NCI-H526 treated with DMSO at 0.1 percent for 48 hours (cell line): ENCODE measurements at places on chromosomes 6 and 20.

DNA sequence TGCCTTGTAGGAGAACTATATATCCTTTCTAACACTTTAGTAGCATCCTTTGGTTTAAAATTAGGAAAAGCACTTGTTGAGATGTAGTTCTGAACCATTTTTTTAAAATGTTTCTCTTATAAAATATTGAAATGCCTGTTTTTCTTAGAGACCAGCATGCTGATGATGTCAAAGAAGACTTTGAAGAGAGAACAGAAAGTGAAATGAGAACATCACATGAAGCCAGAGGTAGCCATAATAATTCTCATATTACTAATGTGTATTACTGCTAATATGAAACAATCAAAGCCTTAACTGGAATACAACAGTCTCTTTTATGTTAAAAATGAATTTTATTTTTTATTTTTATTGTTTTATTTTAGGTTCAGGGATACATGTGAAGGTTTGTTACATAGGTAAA is 102.0 kb downstream of the SAMD3 start:
- no peak for DNase-seq

- no peak for DNase-seq
These were observed 501.0 kb downstream of the CDH26 start for GRCh38 chr20:60459212-60459611.

GRCh38 chr6:123636282-123636681 is 468 bp downstream of the TRDN start:
- DNase-seq: no peak

DNA sequence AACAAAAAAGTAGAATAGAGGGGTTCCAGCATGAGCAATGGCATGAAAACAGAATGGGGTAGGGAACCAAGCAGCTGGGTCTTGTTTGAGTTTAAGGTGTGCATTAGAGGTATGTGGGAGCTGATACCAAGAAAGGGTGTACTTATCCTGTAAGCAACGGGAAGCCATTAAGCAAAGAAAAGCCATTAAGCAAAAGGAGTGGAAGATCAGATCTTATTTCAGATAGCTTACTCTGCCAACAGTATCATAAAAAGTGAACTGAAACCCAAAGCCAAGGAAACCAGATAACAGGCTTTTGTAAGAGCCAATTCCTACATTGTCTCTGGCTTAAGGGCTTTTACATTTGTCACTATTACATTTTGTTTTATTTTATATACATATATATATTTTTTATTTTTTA is 21.3 kb upstream of the BEND6 start:
- DNase-seq: no peak

- DNase-seq: no peak
These were observed 104.8 kb upstream of the LY86 start for GRCh38 chr6:6483733-6484132.

- DNase-seq: no peak
These were observed 435 bp downstream of the ZSWIM3 start for GRCh38 chr20:45857882-45858216.

GRCh38 chr6:11209369-11209768 is 23.1 kb downstream of the NEDD9 start:
- DNase-seq: no peak

DNA sequence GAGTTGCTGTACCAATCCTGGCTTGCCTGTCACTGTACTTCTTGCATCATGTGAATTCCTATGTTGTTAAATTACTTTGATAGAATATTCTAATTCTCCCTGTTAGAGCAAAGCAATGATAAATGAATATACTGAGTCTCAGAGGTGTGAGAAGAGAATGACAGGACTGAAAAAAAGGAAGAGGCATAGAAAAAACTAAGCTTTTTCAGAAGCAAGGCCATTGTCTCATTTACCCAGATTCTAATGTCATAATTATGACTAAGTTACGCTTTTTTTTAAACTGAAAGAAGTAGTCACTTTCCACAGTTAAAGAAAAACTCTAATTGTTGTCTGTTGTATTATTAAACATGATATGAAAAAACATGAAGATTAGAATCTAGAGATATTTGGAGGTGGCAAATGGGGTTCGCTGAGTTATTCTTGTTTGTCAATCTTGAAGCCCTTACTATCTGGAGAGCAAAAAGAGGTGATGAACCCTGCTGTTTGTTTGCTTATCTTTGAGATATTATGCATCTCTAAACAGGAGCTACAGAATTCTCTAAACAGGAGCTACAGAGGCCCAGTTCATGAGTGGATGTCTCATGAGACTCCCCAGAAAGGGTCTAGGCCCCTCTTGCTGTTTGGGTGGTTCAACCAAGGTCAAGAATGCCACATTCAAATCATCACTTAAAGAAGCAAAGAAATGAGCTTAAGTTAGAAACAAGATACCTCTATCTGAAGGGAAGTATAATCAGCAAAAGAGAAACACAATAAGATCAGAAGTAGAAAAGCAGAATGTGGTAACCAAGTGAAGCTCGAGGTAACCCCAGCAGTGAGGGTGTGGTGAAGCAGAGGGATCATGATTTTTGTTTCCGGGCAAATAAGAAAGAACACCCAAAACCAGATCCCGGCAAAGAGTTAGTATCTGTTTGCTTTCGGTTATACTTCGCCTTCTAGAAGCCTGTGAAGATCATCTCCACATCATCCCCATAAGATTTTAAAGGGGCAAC is 33.3 kb upstream of the THEMIS start:
- DNase-seq: no peak

- peak; percentile 69 for DNase-seq
These were observed 146.6 kb downstream of the ZFAND3 start for GRCh38 chr6:37965964-37966676.

- no peak for DNase-seq
These were observed 418.5 kb upstream of the JARID2 start for GRCh38 chr6:14827354-14827753.

DNA sequence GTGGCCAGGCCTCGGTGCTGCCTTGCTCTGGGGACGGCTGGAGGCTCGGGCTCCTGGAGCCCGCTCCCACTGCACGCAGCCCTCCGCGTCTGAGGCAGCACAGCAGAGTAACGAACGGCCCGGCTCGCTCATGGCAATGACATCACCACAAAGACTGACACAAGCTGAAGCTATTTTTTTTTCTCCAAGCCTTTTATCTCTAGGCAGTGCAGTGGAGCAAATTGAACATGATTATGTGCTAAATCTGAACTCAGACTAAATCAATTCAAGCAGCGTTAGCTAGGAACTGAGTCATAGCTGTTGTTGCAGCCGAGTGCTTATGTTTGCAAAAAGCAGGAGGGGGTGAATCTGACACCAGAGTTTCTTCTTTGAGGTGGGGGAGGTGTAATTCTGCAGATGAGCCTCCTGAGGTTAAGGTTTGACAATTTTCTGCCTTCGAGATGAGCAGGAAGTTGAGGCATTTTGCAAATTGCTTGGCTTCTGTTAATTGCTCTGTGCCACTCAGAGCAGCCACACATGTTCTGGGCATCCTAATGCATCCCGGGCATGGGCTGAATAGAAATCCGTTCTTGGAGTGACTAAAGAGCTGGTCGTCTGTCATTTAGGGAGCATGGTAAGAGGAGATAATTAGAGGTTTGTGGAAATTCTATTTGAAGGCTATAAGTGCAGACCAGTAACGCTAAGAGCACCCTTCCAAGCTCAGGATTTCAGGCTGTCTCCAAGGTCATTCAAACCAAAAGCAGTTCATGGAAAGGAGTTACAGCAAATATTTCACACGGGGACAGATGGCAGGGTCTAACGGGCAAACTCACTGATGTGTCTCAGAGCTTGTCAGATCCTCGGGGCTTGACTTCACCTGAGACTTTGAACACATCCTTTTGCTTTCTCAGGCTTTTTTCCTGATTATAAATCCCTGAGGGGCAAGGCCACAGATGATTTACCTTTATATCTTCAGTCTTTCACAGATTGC is 155.1 kb upstream of the ENPP5 start:
- no peak for DNase-seq

DNA sequence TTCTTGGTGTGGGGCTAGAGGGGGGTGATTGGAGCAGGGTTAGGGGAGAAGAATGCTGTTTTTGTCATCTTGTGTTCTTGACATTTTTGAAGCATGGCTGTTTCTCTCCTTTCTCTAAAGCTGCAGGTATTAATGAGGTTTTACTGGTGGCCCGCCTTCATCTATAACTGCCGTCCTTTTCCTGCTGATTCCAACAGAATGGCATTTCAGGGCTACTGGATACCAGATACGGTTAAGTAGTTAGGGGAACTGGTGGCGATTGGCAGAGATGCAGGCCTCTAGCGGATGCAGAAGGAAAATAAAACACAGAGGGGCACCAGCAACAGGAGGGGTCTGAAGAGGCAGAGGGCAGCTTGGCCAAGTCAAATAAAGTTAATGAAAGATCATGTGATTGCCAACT is 89.7 kb upstream of the EEF1E1 start:
- DNase-seq: no peak

DNA sequence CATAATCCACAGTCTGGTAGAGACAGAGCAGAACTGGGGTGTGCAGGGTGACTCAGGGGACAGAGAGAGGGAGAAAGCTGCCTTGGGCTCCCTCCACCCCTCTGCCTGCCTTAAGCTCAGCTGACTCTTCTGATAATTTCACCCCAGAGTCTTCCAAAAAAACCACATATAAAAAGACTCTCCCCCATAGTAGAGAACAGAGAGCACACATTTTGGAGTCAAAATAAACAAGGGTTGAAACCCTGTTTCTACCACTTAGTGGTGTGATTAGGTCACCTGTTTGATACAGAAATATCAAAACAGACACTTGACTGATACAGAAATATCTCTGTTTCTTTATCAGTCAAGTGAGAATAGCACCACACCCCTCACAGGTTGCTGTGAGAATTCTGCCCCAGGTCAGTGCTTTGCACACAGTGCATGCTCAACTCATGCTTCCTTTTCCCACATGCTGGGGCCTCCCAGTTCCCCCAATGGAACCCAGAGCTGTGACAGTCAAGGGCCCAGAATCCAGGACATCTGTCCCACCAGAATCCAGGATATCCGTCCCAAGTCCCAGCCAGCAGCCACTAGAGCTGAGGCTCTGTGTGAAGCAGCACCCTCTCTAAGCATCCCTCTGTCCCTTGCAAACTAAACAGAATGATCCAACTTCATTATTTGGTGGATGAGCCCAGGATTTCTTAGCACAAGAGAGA is 1.2 kb downstream of the TREML2 start:
- DNase-seq: no peak

- no peak for DNase-seq
These were observed 379.4 kb downstream of the ESR1 start for GRCh38 chr6:152186840-152187239.

DNA sequence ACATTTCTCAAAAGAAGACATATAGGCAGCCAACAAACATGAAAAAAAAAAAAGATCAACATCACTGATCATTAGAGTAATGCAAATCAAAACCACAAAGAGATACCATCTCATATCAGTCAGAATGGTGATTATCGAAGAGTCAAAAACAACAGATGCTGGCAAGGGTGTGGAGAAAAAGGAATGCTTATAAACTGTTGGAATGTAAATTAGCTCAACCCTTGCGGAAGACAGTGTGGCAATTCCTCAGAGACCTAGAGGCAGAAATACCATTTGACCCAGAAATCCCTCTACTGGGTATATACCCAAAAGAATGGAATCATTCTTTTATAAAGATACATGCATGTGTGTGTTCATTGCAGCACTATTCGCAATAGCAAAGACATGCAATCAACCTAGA is 303.8 kb upstream of the THEMIS start:
- DNase-seq: peak; percentile 58

GRCh38 chr6:168892031-168892430 is 361.6 kb downstream of the THBS2 start:
- no peak for DNase-seq

DNA sequence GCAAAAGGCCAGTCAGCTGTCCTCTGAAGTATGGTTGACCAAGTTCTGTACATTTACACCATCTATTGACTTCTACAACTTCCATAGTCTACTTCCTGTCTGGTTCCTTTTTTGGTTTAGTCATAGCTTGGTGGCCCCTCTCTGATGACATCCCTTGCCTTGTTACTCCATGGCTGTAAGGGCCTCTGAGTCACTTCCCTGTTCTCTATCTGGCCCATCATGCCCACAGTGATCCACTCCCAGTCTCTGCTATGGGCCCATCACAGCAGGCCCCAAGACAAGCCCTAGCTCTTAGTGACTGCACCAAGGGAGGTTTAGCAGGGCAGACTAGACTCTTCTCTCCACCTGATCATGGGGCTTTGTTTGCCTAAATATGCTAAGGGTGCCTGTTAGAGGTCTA is 441.6 kb downstream of the HACE1 start:
- no peak for DNase-seq

DNA sequence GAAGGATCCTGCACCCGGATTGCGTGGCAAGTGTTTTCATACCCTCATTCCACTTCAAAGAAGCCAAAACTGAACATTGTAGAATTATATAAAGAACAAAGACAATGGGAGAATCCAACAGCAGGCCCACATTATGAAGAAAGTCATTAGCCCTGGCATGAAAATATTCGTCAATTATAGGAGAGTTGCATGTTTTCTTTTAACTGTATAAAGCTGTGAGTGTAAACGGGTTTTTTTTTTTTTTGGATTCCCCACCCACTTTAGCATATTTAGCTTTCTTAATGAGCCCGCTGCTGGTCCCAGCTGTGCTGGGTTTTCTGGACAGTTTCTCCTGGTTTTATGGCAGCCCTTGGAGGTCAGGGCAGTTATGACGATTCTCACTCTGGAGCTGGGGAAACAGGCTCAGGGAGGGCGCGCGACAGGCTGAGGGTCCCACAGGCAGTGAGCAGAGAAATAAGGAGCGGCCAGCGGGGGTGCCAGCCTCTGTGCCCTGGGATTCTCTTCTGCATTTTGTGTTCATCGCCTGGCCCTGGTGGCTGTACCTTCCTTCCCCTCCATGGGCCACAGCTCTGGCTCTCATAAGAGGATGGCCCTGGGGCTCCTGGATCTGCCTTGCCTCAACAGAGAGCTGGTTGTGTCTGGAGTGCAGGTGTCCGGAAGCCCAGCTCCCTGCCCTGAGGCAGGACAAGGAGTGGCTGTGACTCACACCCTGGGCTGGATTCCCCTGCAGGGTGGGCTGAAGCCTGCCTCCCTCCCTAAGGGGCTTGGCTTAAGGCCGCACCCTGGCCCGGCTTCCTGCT is 24.1 kb upstream of the SULF2 start:
- no peak for DNase-seq

DNA sequence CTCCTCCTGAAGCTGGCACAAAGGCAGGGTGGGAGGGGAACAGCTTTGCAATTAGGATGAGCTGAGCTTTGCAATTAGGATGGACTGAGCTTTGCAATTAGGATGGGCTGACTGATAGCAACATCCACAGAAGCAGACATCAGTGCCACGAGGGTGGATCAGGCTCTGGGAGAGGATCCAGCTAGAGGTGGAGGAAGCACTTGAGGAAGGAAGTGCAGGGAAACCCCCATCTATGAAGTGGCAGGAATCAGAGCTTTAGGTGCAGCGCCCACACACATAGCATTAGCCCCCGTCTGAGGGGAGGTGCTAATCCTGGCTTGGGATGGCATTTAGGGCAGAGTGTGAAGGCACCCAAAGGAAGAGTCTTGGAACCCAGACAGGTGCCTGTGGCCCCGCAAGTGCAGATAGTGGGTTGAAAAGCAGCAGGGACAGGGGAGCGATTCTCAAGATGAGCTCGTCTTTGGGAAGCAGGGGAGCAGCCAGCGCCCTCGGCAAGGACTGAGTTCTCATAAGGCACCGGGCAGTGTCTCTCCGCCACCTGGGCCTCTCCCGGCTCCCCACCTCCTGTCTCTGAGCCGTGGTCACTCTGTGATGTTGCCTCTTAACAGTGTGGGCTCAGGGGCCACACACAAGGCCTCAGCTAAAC is 12.0 kb upstream of the THBS2 start:
- no peak for DNase-seq
